ENCODE measurements at places on chromosomes 16 and 17.
A peak's percentile ranks its signal among the peaks of the same experiment; 100 is the strongest.

DNA sequence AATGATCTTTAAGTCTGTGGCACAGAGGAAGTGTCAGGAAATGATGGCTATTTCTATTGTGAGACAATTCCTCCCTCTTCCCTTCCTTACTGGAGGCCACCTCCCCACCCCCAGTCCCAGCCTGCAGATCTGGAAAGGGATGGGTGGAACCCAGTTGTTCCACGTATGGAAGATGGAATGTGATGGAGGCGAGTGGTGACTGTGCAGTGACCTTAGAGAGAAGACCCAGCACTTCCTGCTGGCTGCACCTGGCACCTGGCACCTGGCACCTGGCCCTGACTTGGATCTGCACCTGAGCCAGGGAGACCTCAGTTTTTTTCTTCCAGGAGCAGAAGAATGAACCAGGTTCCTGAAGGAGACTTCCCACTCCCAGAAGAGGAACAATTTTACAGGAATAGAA is 33.0 kb upstream of the TMC5 start:
- no peak for DNase-seq

GRCh38 chr16:53087101-53087500 is 32.3 kb downstream of the CHD9 start:
- peak; percentile 50 for DNase-seq

- peak; percentile 88 for DNase-seq
These were observed 150.0 kb downstream of the MSI2 start for GRCh38 chr17:57406131-57406980.

- peak; percentile 60 for DNase-seq
These were observed 32.2 kb downstream of the TRIM37 start for GRCh38 chr17:59074494-59074893.

GRCh38 chr17:19676896-19677295 is 28.3 kb downstream of the ALDH3A2 start:
- DNase-seq, result no peak

All from EH (cell line).